ENCODE measurements at places on chromosomes 7 and 10. TPM values are rescaled to one million over a fixed set of nuclear protein-coding genes. Genes with fewer than 3 reads are reported as not detected.

DNA sequence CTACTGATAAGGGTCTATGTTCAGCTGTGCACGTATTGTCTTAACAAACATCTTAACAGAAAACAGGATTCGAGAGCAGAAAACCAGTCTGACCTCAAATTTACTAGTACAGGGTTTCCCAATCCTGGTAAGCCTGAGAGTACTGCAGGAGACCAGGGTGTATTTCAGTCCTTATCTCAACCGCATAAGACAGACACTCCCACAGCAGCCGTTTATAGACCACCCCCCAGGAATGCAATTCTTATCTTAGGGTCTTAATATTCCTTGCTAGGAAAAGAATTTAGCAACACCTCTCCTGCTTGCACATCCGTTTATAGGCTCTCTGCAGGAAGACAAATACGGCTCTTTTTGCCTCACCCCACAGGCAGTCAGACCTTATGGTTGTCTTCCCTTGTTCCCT is 277.3 kb downstream of the SDK1 start:
- no peak for DNase-seq
- no peak overlapping the region for H3K27ac ChIP-seq
- no peak overlapping the region for H3K4me3 ChIP-seq
- H3K4me1 ChIP-seq: no peaks in the 10 kb centered on the region

GRCh38 chr7:144834641-144835144 is 1.2 kb downstream of the TPK1 start:
- no peaks in the 10 kb centered on the region for H3K36me3 ChIP-seq
- peaks cover 22% of the 10 kb centered on the region for H3K4me1 ChIP-seq
- no peaks in the 10 kb centered on the region for H3K27me3 ChIP-seq
- peak overlapping the region; percentile 98 for H3K27ac ChIP-seq
- no peak for DNase-seq
- H3K4me3 ChIP-seq: peak overlapping the region; percentile 70

DNA sequence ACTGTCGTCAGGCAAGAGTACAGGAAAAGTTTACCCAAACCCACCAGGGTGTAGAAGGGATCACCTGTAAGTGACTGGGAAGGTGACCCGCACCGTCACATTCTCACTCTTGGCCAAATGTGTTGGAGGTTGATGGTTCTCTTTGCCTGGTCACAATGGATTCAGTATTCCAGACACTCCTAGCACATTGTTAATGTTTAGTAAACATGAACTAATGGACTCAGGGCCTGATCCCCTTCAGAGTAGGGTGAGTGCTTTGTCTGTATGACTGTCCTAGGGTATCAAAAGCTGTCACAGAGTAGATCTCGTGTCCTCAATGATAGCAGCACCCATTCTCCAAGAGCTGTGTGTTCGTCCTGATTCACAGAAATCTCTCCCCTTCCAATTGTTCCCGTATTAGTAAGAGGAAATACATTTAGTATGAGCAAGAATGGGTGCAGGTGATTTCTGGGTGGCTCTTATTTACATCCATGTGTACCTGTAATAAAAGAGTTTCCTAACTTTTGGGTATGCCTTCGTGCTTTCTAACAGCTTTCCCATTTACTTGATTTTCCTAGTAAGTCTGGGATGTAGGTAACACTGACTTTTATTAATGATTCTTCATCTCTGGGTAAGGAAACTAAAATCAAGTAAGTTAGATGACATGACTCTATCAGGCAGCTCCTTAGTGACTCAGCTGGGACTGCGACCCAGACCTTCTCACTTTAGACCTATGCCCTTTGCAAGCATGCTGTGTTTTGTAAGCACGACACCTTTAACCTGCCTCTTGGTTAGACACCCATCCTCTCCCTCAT is 4.7 kb downstream of the EEPD1 start:
- H3K4me3 ChIP-seq: no peak overlapping the region
- H3K36me3 ChIP-seq: no peaks in the 10 kb centered on the region
- DNase-seq: no peak
- peaks cover 49% of the 10 kb centered on the region for H3K4me1 ChIP-seq

- no peak overlapping the region for H3K27ac ChIP-seq
- H3K36me3 ChIP-seq: no peaks in the 10 kb centered on the region
- H3K4me1 ChIP-seq: no peaks in the 10 kb centered on the region
- H3K4me3 ChIP-seq: no peak overlapping the region
Measured at GRCh38 chr7:92987538-92987937, 130.2 kb downstream of the SAMD9 start.

GRCh38 chr10:126686268-126686667 is 15.8 kb upstream of the C10orf90 start:
- no peaks in the 10 kb centered on the region for H3K4me1 ChIP-seq
- no peak for DNase-seq
- H3K36me3 ChIP-seq: no peaks in the 10 kb centered on the region
- no peak overlapping the region for H3K4me3 ChIP-seq
- no peaks in the 10 kb centered on the region for H3K27me3 ChIP-seq

DNA sequence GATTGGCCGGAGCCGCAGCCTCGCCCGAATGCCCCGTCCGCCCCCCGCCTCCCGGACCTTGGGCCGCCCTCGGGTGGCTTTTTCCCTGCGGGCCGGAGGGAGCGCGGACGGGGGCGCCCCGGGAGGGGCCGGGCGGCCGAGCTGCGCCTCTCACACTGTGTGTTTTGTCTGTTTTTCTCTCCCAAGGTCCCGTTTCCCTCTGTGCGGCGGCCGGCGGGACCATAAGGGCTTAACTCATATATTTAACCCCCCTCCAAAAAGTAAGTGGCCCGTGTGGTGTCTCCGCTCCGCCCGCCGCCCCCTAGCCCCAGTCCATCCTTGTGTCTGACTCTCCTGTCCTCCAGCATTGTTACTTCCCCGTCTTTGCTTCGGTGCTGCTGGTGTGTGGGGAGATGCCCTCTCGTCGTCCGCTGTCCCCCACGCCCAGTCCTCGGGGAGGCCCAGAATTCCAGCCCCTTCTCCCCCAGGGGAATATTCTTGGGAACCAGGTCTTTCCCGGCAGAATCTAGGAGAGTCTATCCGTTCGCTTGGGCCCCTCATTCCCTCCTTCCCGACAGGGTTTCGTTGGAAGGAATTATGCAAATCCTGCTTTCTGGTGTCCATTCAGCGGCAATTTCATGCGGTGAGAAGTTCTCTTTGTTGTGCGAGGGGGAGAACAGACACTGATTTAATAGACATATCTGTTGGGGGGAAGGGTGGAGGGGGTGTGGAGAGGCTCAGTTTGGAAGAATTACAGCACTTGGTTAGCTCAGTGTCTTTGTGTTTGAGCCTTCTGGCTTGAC is 1.3 kb downstream of the LCOR start:
- peak; percentile 37 for DNase-seq
- H3K27me3 ChIP-seq: no peaks in the 10 kb centered on the region
- H3K27ac ChIP-seq: peak overlapping the region; percentile 95
- peaks cover 4% of the 10 kb centered on the region for H3K36me3 ChIP-seq
- H3K4me1 ChIP-seq: peaks cover 58% of the 10 kb centered on the region
- peak overlapping the region; percentile 81 for H3K4me3 ChIP-seq

GRCh38 chr7:23712368-23713284 is 2.6 kb downstream of the STK31 start:
- no peak overlapping the region for H3K4me3 ChIP-seq
- H3K36me3 ChIP-seq: no peaks in the 10 kb centered on the region
- H3K27ac ChIP-seq: no peak overlapping the region
- H3K27me3 ChIP-seq: no peaks in the 10 kb centered on the region

DNA sequence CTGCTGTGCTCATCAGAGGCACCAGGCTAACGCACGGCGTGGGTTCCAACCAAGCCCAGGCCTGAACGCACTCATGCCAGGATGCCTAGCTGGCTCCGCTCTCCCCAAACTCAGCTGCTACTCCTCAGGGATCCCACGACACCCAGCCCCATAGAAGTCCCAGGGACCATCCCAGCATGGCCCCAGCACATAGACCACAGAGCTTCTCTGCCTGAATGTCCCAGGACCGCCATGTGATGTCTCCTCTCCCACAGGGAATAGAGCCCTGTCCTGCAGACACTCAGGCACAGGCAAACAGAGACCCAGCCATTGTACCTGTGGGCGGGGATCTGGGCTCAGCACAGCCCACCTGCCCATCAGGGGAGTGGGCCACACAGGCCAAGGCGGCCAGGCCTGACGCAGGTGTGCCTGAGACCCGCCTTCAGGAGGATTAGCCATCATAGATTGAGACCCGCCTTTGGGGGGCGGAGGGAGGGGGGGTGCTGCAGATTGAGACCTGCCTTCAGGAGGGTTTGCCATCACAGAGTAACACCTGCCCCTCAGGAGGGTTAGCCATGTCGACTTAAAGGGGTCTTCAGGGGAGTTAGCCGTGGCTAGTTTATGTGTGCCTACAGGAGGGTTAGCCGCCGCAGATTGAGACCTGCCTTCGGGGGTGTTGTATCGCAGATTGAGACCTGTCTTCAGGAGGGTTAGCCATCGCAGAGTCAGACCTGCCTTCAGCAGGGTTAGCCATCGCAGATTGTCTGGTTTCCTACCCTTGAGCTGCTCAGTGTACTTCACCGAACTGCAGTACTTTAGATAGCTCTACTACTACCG is 29.0 kb downstream of the RASGEF1A start:
- no peak for DNase-seq
- no peak overlapping the region for H3K27ac ChIP-seq
- H3K4me3 ChIP-seq: no peak overlapping the region
- H3K36me3 ChIP-seq: no peaks in the 10 kb centered on the region
- H3K4me1 ChIP-seq: no peaks in the 10 kb centered on the region

DNA sequence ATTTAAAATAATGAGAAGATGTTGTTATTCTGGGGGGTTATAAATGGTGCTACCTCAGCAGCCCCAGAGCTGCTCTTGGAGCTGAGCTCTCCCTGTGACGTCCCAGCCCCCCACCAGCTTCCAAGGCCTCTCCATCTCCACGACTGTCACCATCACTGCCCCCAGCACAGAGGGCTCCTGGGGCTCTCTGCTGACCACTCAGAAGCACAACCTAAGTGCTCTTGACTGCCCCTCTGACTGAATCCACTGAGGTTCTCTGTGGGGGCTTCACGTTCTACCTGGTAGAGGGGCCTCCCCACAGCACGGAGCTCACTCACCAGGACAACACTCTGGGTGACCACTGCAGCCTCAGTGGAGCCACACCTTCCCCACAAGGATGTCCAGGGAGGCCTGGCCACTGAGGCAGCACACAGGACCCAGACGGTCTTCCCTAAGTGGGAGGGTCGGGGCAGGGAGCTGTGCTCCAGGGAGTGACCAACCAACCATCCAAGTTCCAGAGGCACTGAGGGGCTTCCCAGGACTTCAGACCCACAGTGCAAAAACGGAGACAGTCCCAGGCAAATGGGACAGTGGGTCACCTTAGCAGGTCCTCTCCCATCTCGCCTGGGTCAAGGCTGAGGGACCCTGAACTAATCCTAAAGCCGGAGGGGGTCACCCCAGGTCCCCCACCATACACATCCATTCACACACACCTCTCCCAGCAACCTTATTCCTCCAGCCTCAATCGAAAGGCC is 121.0 kb upstream of the PPP2R2D start:
- no peak overlapping the region for H3K27ac ChIP-seq
- no peaks in the 10 kb centered on the region for H3K36me3 ChIP-seq
- H3K4me1 ChIP-seq: no peaks in the 10 kb centered on the region
- no peak for DNase-seq
- H3K27me3 ChIP-seq: no peaks in the 10 kb centered on the region

DNA sequence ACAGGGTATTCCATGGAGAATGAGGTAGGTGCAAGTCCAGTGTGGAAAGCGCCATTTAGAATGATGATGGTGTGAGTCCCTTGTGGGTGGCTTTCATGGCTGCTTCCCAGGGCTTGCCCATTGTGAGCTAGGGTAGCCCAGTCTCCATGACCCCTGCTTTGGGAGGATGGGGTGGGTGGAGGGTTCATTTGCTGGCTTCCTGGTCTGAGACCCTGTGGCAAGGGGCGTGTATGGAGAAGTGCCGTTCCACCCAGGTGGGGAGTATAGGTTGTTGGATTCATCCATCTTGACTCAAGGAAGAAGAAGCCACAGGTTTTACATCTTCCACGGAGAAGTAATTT is 27.7 kb downstream of the CCM2 start:
- H3K36me3 ChIP-seq: no peaks in the 10 kb centered on the region
- H3K4me3 ChIP-seq: no peak overlapping the region
- H3K27ac ChIP-seq: peak overlapping the region; percentile 85
- H3K27me3 ChIP-seq: no peaks in the 10 kb centered on the region

DNA sequence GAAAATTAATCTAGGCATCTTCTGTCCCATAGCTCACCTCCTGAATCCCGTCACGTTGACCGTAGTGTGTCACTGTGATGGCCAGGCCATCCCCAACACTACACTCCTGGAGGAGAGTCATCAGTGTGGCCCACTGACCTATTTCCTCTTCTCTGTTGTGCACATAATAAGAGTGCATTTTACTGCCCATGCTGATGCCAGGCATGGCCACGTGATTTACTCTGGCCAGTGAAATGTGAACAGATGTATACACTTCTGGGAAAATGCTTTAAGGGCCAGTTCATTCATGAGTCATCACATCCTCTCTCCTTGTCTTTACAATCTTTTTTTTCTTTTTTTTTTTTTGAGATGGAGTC is 101.9 kb upstream of the PIP4K2A start:
- no peak overlapping the region for H3K4me3 ChIP-seq
- DNase-seq: no peak

- H3K36me3 ChIP-seq: no peaks in the 10 kb centered on the region
- H3K27me3 ChIP-seq: no peaks in the 10 kb centered on the region
- H3K4me3 ChIP-seq: no peak overlapping the region
- no peak for DNase-seq
- no peaks in the 10 kb centered on the region for H3K4me1 ChIP-seq
Measured at GRCh38 chr10:64637939-64638338, 1116.7 kb downstream of the REEP3 start.

DNA sequence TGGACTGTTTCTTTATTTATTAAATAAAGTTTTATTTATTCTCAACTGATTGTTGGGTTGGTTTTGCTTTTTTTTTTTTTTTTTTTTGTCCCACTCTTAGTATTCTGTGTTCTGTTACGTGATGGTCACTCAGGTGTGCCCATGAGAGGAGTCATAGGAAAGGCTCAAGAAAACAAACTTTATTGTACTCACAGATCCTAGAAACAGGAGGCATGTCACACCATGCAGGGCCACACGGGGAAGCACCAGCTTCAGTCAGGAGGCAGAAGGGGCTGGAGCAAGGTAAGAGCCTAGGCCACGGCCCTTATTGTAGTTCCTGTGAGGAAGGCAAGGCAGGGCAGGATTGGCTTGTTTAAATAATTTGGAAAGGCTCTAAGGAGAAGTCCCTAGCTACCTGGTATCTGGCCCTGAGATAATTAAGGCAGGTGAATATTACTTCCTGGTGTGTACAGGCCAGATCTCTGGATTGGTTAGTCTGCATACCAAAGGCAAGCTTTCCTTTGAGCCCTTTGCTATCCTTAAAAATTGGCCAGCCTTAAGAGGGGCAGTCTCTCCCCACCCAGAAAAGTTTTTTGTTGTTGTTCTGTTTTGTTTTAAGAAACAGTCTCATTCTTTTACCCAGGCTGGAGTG is 8.3 kb downstream of the ATOH7 start:
- H3K36me3 ChIP-seq: no peaks in the 10 kb centered on the region
- H3K4me1 ChIP-seq: no peaks in the 10 kb centered on the region
- H3K4me3 ChIP-seq: no peak overlapping the region
- H3K27ac ChIP-seq: no peak overlapping the region

Gene ACSM6
- total RNA-seq: not detected

Gene SPDYE1
- not detected for total RNA-seq

Gene NOC3L
- total RNA-seq: 18.7 TPM

Gene CCDC172
- total RNA-seq: not detected

Gene CALHM1
- not detected for total RNA-seq

Gene PRSS2
- total RNA-seq: 13.1 TPM

Gene SFMBT2
- total RNA-seq: 12.6 TPM

Gene ZEB1
- total RNA-seq: 33.8 TPM

Gene FAM131B
- 0.60 TPM for total RNA-seq

Data from left lung (tissue), 14 donors.